ENCODE measurements at places on chromosomes 3 and 15.

GRCh38 chr15:28093752-28094535 lies 5.2 kb downstream of the OCA2 start:
- DNase-seq, result no peak

DNA sequence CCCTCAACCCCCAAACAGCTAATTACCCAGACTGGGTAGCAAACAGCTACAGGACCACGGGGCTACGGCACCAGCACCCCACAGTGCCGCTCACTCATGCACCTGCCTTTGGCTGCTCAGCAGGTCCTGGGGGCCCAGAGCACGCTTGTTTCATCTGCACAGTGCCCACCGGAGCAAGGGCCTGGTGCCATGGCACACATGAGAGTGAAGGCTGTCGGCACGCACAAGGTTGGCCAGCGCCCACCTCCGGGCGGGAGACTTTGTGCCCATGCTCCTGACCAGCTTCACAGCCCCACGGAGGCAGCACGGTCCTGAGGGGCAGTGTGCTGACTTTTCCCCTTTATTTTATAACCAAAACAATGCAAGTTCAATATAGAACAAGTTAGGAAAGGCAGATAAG lies 135.9 kb upstream of the NSMCE3 start:
- DNase-seq, result no peak

GRCh38 chr3:192889679-192890078 lies 28.0 kb downstream of the MB21D2 start:
- DNase-seq, result no peak

DNA sequence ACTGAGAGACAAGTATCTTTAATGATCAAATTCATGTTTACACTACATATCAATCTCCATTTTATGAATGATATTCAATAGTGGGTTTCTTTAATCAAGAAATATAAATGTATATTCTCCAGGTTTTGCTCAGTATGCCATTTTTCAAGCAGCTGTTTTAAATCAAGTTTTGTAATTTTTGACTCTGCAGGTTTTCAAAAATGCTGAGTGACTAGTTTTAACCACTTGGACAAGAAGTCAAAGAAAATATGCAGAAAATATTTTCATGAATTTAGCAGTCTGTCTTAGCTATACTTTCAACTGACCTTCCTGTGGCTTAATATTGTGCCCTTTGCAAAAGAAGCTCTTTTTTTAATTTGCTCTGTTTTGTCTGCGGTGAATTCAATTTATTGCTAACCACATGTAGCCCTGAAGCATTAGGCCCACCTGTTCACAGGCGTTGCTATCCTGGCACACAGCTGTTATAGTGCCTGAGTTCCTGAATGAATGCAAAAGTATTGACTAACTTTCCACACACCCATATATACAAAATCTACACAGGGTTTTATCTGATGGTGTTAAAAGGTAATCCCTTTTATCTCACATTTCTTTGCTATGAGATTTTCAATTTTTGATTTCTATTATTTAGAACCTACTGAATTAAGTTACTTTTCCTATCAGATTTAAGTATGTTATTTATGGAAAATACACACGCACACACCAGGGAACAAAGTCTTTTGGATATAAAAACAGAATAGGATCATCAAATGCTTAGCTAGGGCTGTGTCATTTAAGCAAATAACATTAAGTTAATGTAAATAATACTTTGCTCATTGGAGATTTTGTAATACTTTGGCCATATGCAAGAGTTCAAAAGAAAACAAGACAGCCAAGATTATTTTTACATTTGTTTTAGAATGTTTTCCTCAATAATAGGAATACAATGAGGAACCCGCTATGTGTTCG lies 1166.1 kb upstream of the GBE1 start:
- no peak for DNase-seq

GRCh38 chr3:53711387-53711786 lies 134.8 kb downstream of the CHDH start:
- no peak for DNase-seq

GRCh38 chr3:43373560-43373928 lies 87.2 kb downstream of the SNRK start:
- no peak for DNase-seq

DNA sequence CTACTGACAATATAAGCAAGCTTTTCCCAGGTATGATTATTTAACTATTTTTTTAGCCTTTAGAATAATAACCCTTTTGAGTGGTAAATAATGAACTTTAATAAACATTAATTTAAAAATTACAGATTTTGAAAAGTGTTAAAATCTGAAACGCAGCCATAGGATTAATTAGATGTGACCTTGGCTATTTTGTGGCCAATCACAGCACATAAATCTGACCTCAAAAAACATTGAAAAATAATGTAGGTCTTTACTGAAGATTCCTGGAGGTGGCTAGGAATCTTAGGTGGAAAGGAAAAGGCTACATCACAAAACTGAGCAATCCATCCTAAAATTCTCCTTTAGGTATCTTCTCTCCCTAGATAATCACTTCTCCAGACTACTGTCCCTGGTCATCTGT lies 18.1 kb downstream of the SCG3 start:
- DNase-seq, result no peak

DNA sequence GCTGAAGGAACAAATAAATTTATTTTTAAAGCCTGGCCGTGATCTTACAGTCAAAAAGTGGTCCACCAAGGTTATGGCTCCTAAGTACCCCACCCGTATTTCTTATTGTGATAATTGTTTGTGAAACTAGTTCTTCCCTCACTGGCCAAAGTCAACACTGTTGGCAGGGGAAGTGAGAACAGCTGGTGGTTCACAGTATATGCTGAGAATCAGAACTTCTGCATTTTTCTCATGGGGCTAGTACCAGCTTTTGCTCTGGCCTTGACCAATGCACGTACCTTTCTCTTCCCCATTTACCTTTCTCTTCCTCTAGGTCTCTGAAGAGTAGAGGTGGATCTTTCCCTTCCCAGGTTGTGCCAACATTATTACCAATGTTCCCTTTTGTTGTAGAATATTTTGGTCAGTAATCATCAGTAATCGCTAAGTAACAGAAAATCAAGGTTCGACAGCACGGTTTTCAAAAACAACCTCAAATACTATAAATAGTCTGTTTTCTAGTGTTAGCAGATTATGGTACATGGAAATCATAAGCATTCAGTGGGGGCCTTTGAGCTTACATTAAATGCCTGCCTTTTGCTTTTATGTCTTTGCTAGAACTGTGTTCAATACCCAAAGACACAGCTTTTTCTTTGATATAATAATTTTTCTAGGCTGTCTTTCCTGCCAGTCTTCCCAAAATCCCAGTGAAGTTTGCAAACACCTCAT lies 268.0 kb downstream of the LPP start:
- no peak for DNase-seq

- no peak for DNase-seq
Measured at GRCh38 chr3:61861410-61861809, 300.0 kb downstream of the PTPRG start.

GRCh38 chr3:150079029-150079739 lies 108.5 kb upstream of the PFN2 start:
- peak; percentile 60 for DNase-seq

GRCh38 chr3:88879905-88880304 lies 227.5 kb upstream of the EPHA3 start:
- DNase-seq, result no peak

DNA sequence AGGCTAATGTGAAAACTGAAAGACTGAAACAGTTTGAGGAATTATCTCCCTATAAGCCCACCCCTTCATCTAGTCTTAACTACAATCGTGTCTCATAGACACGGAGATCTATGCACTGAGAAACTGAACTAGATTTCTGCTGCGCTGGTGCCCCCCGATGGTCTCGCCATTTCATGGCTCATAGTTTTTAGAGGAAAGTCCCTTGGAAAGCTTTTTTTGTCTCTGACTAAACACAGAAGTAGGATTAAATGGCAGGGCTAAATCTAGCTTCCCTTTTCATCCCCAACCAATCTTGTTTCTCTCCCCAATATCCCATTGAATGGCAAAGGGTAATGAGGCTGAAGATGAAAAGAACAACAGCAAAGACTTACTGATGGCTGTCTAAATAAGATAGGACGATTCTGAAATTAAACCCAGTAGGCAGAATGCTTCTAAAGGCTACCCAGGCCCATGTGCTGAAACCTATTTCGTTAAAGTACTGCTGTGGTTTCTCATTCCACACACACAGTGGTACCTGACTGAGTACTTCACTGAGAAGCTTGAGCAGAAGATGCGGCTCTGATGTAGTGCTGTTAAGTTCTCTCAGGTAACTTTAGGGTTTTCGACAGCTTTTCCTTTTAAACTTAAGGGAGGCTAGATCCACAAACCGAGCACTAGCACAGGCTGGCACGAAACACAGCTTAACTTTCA lies 142.7 kb downstream of the GADL1 start:
- DNase-seq, result peak; percentile 45

Data from muscle of arm (tissue), 14 donors.